Tongue (tissue), 3 donors: ENCODE measurements at places on chromosomes 6 and 20. TPM values are rescaled to one million over a fixed set of nuclear protein-coding genes. Genes with fewer than 3 reads are reported as not detected.
A peak's percentile ranks its signal among the peaks of the same experiment; 100 is the strongest.

GRCh38 chr6:66508433-66508832 is 801.4 kb upstream of the EYS start:
- no peak for DNase-seq

Gene VWA7
- total RNA-seq: 2.3 TPM

- no peak for DNase-seq
Measured at GRCh38 chr20:54063992-54064676, 6.3 kb downstream of the BCAS1 start.

DNA sequence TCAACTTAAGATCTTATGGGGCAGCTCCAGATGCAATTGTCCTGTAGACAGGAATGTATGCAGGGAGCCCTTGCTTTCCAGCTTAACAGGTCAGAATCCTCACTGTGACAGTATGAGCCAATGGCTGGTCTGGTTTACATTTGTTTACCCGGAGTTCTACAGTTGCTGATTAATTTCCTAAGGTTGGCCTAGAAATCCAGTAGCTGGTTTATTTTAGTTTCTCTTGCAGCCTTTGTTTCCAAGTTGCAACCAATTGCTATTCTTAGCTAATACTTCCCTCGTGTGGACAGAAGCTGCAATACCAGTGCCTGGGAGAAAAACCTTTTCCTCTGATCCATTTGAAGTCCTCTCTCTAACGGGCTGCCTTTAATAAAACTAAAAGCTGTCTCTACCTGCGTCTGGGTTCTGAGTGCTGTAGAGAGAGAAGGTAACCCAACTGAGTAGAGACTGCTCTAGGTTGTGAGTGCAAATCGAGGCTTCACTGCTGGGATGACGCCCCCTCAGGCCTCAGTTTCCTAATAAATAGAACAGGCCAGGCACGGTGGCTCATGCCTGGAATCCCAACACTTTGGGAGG is 45.9 kb downstream of the ZNF217 start:
- peak; percentile 85 for DNase-seq

DNA sequence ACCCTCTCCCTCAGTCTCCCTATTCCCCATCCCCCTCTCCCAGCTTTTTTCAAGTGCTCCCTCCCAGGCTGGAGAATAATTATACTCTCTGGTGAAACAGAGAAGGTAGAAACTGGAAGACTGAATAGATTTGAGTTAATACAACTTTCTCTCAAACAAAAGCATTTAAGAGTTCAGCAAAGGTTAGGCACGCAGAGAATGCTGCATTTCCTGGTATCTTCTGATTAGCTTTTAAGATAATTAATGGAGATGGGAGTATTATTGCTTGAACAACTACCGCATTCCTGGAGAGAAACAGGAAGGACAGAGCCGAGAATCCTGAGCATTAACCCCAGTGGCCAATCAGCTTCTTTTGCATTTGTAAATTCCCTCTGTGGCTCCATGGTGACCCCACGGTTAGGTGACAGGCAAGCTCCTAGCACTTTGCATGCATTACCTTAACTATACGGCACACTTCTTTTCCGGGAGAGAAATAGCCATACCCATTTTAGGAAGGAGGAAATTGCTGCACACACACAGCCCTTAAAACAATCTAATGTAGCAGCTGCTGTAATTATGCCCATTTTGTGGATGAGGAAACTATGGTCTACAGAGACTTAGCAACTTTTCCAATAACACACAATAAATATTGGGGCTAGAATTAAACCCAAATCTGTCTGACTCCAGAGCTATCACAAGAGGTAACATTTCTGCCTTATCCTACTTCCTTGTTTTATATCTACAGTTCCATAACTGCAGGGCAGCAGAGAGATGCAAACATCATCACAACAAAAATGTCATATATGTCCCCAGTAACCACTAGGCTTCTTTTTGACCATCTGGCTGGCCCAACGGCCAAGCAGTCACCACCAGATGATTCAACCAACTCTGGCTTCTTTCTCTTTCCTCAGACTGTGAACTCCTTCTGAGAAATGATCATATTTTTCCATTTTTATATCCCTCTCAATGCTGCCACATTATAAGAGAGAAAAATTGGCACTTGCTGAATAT is 169.9 kb downstream of the CD24 start:
- DNase-seq: no peak

DNA sequence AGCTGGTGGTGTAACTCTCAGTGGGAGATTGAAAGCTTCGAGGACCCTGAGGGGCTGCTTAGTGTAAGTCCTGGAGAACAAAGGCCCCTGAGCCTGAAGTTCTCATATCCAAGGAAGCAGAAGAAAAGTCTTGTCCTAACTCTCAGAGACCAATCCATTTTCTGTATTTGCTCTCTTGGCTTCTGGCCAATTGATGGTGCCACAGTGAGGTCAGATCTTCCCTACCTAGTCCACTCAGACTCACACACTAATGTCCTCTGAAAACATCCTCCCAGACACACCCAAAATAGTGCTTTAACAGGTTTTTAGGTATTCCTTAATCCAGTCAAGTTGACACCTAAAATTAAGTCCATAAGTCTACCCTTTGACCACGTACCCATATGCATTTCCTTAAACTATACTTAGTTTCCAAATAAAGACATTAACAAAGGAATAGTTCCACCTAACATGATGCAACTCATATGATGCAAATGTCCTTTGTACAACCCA is 29.4 kb downstream of the ZNF292 start:
- peak; percentile 8 for DNase-seq

DNA sequence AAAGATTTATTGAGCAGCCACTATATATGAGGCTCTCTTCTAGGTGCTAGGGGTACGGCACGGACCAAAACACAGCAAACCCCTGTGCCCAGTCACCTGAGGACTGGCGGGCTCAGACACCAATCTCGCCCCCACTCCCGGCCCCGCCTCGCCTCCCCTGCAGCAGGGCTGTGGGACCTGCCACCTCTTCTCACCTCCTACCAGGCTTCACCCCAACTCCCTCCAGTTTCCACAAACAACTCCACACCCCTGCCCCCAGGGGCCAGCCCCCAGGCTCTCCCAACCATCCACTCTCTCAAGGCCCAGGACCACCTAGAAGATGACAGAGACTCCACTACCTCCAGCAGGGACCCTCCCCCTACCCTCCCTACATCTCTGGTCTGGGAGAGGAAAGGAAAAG is 6.5 kb downstream of the TFEB start:
- no peak for DNase-seq

DNA sequence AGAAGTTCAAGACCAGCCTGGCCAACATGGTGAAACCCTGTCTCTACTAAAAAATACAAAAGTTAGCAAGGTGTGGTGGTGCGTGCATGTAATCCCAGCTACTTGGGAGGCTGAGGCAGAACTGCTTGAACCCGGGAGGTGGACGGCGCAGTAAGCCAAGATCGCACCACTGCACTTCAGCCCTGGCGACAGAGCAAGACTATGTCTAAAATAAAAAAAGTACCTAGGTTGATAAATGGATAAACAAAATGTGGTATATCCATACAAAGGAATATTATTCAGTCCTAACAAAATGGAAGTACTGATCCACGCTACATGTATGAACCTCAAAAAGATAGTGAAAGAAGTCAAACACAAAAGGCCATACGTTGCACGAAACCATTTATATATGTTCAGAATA is 1.2 kb upstream of the RPF2 start:
- no peak for DNase-seq

Gene MROH8
- 10.5 TPM for total RNA-seq

DNA sequence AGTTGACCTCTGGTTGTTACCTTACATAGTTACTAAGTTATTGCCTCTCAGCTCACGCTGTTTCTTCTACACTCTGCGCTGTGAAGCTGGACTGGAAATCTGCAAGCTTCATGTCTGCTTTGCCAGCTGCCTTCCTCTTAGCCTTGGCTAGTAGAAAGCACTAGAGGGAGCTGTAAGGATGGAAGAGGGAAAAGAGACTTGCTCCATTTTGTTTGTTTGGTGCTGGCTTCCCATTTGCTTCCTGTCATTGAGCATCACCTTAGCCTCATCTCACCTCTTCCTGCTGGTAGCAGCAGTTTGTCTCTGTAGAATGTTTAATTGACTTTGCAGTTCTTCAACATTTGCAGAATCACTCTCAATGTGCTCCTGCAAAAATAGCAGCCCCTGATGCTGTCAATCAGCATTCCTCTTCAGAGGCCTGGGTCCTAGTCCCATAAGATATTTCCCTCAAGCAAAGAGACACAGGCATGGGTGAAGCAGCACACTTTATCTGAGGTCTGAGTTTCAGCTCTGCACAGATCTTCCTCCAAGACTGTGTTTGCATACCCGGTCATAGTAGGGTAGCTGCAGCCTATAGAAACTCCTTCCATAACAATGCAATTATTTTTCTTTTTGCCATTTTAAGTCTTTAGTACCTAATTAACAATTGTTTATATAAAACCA is 302.2 kb upstream of the EPHA7 start:
- DNase-seq: peak; percentile 6

Gene PACSIN1
- 0.10 TPM for total RNA-seq

Gene LIN28B
- 0.21 TPM for total RNA-seq

Gene PRKN
- total RNA-seq: 7.0 TPM

DNA sequence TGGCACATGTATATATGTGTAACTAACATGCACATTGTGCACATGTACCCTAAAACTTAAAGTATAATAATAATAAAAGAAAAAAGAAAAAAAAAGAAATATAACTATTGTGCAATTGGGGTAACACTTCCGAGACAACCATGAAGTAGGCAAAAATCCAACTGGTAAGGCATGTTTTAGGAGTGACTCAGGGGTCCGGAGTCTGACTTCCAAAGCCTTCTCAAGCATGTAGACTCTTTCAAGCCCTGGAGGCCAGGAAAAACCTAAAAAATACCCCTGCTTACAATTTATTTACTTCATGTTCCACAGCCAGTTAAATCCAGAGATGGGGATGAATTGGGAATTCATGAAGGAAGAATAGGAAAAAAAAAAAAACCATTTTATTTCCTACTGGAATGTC is 161.3 kb upstream of the PHACTR1 start:
- no peak for DNase-seq

DNA sequence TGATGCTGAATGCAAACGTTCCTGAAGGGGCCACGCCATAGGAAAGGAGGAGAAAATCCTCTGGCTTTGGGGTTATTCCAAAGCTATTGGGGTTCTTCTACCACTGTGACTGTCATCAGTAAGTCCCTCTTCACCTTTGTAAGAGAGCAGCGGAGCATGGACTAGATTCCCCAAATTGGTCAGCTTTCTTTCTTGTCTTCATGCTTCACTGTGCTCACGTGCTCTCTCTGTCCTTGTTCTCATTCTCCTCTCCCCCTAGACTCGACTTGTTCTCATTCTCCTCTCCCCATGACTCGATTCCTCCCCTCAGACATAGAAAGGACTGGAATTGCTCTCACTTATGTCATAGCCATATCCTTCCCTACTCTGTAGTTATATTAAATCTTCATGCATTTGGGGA is 54.8 kb upstream of the ADGRG6 start:
- DNase-seq: no peak

- no peak for DNase-seq
Measured at GRCh38 chr6:151963001-151963400, 155.5 kb downstream of the ESR1 start.

- DNase-seq: no peak
Measured at GRCh38 chr20:58407201-58407873, 18.3 kb downstream of the VAPB start.

DNA sequence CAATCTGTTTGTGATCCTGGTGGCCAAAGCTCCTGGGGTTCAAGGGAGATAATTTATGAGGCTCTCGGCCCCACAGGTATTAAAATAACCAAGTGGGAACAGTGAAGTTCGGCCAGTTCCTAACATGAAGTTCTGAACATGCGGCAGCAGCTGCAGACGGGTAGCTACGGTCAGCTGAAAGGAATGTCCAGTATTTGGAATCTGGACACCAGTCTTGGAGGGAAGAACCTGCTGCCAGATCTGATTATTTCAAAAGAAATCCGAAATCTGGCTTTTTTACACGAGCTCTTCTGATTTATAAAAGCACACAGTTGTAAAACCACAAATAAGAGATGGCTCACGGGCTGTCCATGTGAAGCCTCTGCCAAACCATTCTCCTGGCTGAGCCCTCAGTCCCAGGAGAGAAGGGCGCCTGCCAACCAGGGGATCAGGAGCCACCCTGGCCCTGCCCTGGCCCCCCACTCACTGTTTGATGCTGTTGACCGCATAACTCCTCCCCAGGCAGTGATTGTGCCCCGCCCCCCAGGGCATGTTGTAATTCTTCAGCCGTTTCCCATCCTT is 28.2 kb upstream of the KCNB1 start:
- DNase-seq: peak; percentile 64

- peak; percentile 80 for DNase-seq
Measured at GRCh38 chr6:36441307-36441894, 1.3 kb downstream of the PXT1 start.

DNA sequence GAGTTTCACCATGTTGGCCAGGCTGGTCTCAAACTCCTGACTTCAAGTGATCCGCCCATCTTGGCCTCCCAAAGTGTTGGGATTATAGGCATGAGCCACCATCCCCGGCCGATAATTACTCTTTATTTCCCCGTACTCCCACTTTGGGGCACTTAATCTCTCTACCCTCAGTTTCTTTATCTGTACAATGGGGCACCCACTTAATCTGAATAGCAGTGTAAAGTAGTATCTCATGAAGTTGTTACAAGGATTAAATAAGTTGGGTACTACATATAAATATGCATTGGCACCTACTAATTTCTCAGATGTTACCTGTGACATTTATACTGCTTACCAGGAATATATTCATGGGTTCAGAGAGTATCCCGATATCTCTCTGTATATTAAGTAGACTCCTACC is 15.2 kb downstream of the GINM1 start:
- DNase-seq: no peak

- no peak for DNase-seq
Measured at GRCh38 chr6:157380458-157380778, 572 bp upstream of the ZDHHC14 start.

- no peak for DNase-seq
Measured at GRCh38 chr6:113939825-113940224, 31.1 kb downstream of the HDAC2 start.

DNA sequence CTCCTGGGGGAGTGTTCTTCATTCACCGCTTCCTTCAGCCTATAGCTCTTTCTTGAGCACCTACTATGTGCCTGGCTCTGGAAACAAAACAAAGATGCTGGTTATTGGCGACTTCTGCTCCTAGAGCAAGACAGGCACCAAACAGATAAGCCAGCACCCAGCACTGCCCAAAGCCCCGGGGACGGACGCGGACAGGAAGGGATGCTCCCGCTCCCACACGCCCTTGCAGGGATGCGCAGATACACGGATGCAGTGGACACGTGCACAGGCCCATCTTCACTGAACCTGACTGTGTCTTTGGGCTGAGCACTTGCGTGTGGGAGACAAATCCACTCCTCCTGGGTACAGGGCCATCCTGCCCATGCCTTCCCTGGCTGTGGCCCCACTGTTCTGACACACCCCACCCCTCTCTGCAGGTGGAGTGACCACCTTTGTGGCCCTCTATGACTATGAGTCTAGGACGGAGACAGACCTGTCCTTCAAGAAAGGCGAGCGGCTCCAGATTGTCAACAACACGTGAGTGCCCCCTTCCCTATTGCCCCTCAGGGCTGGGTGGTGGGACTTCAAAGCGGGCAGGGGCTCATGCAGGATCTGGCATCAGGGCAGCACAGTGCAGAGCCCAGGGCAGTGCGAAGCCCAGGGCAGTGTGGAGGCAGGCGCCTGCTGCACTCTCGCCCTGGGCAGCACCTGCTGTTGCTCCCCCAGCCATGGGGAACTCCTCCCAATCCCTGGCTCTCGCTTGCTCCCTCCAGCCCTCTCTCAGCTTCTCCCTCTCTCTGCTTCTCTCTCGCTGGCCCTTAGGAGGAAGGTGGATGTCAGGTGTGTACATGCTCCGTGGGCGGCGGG is 39.9 kb downstream of the SRC start:
- DNase-seq: no peak

- DNase-seq: no peak
Measured at GRCh38 chr6:7249946-7250643, 62.9 kb downstream of the SSR1 start.
